Stimulated activated CD8-positive, alpha-beta memory T cell treated with anti-CD3 and anti-CD28 coated beads, Interleukin-15, amount 100 ng/mL, for 1 hour (primary cell): ENCODE measurements at places on chromosomes 5 and 9.

DNA sequence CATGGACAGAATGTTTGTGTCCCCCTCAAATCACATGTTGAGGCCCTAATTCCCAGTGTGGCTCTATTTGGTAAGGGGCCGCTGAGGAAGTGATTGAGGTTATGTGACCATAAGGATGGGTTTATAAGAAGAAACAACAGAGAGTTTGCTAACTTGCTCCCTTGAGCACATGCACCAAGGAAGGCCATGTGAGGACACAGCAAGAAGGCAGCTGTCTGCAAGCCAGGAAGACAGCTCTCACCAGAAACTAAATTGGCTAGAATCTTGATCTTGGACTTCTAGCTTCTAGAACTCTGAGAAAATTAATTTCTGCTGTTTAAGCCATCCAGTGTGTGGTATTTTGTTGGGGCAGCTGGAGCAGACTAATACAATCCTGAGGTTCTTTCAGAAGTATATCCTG lies 35.2 kb upstream of the CDC42SE2 start:
- DNase-seq: no peak

DNA sequence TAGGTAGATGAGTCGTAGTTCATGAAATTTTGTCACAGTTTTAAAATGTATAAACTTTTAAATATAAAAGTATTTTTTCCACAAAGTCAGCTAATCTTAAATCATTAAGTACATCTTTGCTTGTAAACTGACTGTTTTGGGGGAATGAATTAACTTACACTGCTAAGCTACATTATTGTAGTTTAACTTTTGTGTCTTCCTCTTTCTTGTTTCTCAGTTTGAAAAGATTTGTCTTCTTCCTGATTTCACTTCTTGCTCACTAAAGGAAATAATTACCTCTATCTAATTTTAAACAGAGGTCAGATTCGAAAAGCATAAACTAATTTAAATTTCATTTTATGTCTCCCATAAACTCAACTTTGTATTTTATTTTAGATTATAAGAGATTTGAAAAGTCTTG lies 5.7 kb downstream of the NIPSNAP3B start:
- DNase-seq: no peak

GRCh38 chr5:179472641-179473040 lies 77.7 kb upstream of the RUFY1 start:
- no peak for DNase-seq

GRCh38 chr9:35675732-35676392 lies 2.1 kb downstream of the CA9 start:
- no peak for DNase-seq

GRCh38 chr5:96022971-96023370 lies 61.3 kb upstream of the ELL2 start:
- no peak for DNase-seq

- no peak for DNase-seq
Observed at GRCh38 chr9:105662184-105663104, at the start of gene TAL2. Gene TAL2, plus strand, starts transcription at chr9:105662457. Its CDS starts 40 bp downstream, at chr9:105662497.
